ENCODE measurements at places on chromosomes 2 and 18.

DNA sequence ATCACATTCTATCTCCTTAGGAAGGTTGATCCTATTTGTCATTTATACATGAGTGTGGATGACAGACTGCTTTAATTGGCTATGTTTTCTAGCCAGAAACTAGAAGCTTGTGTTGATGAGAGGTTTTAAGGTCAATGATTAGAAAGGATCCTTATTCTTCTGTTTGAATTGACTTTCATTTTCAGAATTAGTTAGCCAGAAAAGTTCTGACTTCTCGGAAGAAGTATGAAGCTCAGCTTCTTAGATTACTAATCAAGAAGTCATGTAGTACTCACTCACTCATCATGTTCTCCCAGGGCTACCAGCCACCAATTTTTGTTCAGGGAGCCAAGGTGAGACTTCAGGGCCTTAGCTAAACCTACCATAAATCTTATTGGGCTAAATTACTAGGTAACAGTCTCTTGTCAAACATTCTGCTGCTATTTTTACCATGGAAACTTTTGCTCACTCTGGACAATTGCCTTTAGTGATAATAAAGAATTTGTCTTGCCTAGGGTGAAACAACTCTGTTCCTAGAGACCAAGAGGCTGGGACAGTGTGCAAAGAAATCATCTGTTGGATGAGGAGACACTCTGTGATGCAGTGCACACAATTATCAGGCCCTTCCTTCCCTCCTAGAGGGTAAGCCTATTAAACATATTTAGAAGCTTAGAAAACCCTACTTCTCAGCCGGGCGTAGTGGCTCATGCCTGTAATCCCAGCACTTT is 111.6 kb upstream of the DNMT3A start:
- no peak for DNase-seq

DNA sequence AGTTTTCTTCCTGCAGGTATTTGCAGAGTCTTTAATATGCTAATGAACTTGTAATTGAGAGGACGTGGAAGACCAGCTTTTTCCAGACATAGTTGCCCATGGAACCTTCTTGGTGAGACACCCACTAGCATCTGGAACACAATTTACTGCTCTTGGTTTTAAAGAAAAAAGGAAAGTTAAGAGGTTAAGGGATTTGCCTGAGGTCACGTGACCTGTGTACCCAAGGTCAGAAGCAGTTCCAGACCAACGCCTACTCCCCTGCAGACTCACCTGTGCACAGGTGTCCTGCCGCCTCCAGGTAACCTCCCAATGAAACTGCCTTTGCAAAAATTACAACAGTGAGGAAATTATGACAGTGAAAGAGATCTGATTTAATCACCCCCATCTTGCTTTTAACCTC is 172.7 kb downstream of the ANAPC1 start:
- DNase-seq = no peak

DNA sequence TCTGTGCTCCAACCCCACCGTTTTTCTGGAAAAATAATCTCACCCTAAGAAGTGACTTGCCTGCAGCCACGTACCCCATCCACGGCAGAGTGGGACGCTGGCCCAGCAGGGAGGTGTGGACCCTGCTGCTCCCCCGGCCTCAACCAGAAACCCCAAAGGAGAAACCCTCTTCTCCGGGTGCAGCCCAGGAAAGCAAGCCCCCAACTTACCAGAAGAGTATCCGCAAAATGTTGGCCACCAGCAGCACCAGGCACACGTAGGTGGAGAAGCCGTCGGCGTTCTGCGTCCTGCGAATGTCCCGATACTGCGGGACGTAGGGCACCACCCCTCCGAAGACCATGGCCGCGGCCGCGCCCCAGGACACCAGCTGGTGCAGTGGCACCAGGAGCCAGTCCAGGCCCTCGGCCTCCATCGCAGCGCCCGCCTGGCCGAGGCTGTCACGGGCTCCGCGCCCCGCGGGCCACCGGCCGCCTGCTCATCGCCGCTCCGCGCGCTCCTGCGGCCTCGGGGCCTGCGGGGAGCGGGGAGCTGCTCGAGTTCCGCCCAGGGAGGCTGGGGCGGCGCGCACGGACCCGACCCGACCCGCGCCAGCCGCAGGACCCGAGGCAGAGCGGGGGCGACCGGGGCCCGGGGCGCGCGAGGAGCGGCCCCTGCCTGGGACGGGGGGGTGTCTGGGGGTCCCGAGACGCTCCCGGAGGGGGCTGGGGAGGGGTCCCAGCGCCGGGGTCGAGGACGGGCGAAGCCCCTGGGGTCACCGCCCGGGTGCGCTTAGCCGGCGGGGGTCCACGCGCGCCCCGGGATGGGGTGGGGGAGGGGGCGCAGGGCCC is 725 bp downstream of the SLC66A2 start:
- DNase-seq = no peak

- DNase-seq = no peak
Measured at GRCh38 chr2:14544247-14544646, 88.3 kb upstream of the LRATD1 start.

DNA sequence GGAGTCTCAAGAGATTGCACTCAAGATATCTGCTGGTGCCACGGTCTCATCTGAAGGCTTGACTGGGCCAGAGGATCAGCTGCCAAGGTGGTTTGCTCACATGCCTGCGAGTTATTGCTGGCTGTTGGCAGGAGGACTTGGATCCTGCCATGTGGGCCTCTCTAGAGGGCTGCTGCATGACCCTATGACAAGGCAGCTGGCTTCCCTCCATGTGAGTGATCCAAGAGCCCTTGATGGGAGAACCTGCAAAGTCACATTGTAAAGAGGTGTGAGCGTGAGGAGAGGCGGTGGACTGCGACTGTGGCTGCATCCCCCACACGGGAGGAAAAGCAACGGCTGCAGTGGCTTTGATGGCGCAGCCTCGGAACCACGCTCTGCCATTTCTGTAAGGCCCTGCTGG is 4.0 kb upstream of the ALLC start:
- no peak for DNase-seq

- no peak for DNase-seq
Measured at GRCh38 chr2:30275256-30275655, 43.9 kb downstream of the LBH start.

- DNase-seq = no peak
Measured at GRCh38 chr2:32627441-32627813, 423 bp upstream of the TTC27 start.

- no peak for DNase-seq
Measured at GRCh38 chr2:129559101-129559500, 420.4 kb upstream of the RAB6C start.

DNA sequence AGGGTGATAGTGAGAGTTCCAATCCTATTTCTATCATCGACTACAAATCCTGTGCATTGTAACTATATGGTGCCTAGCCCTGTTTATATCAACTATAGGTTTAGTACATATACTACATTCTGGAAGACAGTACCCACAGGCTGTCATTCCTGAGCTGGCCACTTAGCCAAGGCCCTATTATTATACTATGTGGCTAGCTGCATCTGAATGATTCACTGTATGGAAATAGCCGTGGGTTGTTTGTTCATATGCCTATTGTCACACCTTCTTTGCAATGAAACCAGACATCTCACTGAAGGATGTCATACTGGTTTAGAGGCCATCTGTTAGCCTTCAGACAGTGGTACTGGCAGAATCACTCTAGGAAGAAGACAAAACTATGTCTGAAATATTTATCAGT is 62.3 kb upstream of the FSIP2 start:
- no peak for DNase-seq

All from left renal pelvis (tissue), 4 donors.